ENCODE measurements at places on chromosomes 16 and 17.

DNA sequence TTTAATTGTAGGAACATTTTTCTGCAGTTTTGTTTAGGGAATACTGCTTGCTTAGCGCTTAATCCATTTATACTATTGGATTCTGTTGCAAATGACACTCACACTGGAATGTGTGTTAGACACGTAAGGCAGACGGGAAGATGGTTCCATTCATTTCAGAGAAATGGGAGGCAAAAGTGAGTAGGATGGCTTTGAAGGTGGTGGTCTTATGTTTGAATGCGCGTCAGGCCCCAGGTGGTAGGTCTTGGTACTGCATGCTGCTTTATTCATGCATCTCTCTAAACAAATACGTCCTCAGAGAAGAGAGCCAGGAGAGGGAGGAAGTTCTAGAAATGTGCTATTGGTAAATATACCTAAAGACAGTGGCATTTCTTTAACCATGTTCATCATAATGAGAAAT is 997.6 kb upstream of the RBFOX1 start:
- DNase-seq: no peak

DNA sequence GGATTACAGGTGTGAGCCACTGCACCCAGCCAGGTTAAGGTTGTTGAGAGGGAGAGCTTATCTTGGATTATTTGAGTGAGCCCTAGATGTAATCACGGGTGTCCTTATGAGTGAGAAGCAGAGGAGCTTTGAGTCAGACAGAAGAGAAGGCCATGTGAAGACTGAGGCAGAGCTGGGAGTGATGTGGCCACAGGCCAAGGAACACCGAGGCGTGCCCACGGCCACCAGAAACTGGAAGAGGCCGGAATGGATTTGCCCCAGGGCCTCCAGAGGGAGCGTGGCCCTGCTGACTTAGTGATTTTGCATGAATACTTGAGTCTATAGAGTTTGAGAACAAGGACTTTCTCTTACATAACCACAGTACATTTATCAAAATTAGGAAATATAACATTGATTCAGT is 137.7 kb downstream of the RPTOR start:
- DNase-seq: no peak

DNA sequence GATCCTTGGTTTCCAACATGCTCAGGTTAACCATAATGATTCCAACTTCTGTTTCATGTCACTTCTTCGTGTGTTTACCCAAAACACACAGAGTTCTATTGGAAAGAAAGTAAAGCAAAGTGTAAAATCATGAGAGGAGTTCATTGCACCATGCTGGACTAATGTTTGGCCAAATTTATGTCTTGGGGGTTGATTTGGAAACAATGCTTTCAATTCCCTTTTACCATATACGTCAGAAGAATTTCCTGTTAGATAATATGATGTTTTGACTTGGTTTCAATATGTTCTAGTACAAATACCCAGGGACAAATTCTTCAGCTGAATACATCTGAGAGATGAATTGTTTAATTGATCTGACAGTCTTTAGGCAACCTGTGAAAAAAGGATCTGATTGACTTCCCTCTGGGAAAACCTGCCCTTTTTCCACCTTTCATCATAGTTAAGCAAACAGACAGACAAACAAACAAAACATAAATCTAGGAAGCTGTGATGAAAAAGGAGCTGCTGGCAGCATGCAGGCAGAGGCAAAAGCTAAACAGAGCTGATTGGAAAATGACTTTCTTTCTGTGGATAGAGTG is 26.0 kb upstream of the MPHOSPH6 start:
- no peak for DNase-seq

DNA sequence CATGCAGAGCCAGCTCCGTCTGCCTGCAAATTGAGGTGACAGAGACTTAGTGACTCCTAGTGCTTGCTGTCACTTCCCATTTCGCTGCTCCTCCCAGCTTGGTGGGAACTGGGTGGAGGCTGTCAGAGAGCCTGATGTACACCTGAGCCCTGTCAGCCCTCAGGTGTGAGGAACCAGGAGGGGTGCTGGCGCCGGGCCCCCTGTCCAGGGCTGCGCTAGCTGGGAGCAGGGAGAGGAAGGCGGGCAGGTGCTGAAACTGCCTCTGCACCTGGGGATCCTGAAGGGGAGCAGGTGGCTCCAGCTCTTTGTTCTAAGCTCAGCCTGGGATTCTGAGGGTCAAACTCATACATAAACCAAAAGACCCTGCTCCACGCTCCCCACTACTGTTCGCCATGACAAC is 10.8 kb upstream of the WSCD1 start:
- DNase-seq: no peak

DNA sequence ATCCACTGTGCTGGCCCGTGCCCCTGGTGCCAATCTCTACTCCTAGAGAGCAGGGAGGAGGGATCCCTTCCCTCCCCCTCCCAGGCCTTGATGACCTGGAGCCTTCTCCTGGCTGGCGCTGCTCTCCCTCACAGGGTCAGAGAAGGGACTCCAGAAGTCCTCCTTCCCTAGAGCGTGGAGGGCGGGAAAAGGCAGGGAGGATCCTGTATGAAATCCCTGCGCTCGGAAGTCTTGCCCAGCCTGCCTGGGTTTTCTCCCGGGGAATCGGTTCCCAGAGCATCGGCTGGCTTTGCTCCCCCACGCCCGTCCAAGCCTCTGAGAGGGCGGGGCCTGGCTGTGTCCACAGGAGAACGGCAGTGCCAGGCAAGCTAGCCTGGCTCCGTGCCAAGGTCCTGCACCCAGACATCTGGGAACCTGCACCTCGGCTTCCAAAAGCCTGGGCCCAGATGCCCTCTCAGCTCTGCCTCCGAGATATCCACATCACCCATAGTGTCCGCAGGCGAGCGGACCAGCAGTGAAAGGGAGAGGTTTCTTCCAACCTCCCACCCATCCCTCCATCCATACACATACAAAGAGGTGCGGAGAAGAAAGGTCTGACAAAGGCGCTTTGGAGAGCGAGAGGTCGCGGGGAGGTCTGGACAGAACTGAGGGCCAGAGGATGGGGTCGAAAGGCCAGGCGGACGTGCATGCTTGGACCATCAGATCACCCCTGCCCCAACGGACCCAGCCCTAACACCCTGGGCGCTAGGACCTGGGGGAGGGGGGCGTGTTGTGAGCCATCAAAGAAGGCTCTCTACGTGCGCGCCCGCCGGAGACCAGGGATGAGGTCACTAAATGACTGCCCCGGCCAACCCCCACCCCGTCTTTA is 1.1 kb downstream of the MPP2 start:
- DNase-seq: peak; percentile 12

- DNase-seq: peak; percentile 12
Measured at GRCh38 chr17:64614266-64615027, 47.7 kb downstream of the SMURF2 start.

GRCh38 chr16:84928679-84929420 is 82.5 kb downstream of the ZDHHC7 start:
- no peak for DNase-seq

GRCh38 chr17:31389657-31390381 is 1.7 kb upstream of the RAB11FIP4 start:
- DNase-seq: no peak

- DNase-seq: no peak
Measured at GRCh38 chr17:82060614-82061013, 5.0 kb downstream of the DUS1L start.

DNA sequence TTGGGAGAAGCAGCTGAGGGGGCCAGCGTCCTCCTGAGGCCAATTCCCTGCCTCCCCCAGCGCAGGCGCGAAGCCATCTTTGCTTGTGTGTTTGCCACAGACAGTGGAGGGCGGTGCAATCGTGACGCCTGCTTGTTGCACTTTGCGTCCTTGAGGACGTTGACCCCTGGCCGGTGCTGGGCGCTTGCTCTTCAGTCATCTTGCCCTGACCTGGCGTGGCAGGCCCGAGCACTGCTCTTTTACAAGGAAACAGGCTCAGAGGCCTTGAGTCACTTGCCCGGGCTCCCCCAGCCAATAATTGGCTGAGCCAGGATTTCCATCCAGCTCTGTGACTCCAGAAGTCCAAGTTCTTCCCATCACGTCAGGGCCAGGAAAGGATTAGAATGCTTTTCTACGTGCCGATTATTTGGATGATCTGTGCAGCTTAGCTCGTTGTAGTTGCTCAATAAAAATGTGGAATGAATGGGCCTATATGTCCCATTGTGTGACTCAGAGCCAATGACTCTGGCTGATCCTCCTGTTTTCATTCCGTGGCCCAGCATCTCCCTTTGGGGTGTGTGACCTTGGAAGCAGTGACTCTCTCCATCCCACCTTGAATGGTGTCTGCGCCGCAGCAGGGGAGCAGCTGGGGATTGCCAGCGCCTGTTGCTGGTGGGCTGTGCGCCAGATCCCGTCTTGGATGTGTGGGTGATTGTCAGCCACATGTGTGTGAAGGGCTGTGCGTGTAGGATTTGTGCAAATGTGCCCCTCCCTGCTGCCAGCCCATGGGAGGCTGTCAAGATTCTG is 214.1 kb downstream of the SEC14L1 start:
- DNase-seq: peak; percentile 78

DNA sequence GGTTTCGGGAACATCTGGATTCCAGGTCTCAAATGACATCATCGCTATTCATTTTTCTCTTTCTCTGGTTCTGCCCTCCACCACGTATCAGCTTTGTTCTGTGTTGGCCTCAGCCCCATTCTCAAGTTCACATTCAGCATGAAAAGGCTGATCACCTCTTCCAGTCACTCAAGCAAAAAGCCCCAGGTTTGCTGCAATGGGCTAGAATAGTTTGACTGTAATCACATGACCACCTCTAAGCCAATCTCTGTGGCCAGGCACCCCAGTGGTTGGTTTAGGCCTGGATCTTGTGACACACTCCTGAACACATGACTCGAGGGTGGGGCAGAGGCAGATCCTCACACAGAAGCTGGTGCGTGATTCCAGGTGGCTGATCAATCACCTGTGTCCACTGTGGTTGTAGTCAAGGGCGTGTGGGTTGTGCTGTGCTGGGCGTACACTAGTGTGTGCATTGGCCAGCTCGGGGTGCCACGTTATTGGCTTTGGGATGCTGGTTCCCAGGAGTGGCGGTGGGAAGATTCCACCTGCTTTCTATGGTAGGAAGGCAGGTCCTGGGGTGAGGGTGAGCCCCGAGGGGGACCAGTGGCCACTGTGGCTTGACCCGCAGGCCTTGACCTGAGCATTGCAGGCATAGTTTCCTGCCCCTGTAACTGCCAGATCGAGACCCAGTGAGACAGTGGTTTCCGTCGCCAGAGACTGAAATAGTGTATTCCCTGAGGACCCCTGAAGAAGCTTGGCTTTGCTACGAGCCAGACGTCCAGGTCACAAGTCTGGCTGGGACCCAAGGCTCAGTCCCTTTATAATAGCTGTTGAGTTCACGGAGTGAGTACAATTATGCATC is 12.0 kb downstream of the EEF2K start:
- no peak for DNase-seq

GRCh38 chr17:43453331-43453812 is 30.4 kb upstream of the DHX8 start:
- no peak for DNase-seq

DNA sequence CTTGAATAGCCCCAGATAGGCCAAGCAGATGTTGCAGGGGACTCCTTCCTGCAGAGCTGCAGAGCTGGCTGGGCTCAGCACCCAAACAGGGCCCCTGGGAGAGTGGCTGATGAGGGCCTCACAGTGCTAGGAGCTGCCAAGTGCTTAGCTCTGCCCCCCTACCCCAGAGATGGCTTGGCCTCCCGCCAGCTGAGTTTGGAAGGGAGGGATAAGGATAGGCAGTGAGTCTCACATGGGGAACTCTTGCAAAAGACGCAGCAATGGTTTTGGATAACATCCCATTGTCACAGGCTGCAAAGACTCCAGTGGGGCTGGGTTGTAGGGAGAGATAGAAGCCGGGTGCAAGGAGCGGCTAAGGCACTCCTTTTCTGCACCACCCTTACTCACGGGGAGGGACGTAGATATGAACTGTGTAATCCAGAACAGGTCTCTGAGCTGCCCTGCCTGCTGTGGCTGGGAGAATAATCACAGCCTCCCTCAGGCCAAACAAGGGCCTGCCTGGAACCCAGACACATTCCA is 52.9 kb upstream of the MAF start:
- DNase-seq: no peak

DNA sequence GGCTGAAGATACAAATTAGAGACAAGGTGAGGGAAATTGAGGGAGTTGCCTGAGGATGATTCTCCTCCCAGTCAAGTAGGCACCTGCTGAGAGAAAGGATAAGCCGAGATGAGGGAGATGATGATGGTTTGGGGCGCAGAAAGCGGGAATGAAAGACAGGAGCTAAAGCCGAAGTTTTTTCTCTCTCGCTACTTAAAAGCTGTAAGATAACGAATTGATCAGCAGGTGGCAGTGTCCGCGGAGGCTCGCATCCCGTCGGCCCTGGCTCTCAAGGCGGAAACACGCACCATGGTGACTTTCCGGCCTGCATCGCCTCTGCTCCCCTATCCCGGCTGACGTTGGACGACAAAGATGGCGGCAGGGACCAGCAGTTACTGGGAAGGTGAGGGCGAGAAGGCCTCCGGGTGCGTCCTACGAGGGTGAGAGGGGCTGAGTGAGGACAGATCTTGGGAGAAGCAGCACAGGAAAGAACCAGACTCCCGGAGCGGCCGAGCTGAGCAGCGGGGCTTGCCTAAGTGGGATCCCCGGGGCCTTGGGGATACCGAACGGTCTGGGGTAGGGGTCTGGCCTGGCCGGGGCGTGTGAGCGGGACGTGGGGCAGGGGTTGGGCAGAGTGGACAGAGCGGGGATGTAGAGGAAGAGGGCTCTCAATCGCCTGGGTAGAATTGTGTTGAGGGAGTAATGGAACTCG is at the start of gene GOSR1:
Gene GOSR1 (plus strand): TSS at position 326 of the 691 bp plus-strand sequence. CDS start 26 bp downstream, at position 352.
- peak; percentile 93 for DNase-seq

GRCh38 chr17:17044846-17045561 is 2.7 kb downstream of the MPRIP start:
- DNase-seq: no peak

DNA sequence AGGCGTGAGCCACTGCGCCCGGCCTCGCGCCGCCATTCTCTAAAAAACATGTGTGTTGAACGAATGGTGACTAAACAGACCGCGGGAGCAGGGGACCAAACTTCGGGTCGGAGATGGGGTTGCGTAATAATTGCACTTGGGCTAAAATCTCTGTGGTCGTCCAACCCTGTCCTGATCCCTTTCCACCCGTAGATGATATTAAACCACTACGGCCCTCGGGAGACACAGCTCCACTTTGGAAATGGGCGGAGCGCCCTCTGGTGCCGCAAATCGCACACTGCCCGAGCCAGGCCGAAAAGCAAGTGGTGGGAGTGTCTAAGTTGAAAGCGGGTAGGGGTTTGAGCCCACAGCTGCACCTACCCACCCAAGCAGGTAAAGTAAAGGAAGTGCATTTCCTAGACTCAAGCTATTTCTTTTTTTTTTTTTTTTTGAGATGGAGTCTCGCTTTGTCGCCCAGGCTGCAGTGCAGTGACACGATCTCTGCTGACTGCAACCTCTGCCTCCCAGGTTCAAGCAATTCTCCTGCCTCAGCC is 17.0 kb downstream of the CAVIN1 start:
- peak; percentile 46 for DNase-seq

- no peak for DNase-seq
Measured at GRCh38 chr17:77493238-77493820, 352.6 kb downstream of the SEC14L1 start.

- no peak for DNase-seq
Measured at GRCh38 chr17:49338883-49339282, 23.2 kb downstream of the ZNF652 start.

DNA sequence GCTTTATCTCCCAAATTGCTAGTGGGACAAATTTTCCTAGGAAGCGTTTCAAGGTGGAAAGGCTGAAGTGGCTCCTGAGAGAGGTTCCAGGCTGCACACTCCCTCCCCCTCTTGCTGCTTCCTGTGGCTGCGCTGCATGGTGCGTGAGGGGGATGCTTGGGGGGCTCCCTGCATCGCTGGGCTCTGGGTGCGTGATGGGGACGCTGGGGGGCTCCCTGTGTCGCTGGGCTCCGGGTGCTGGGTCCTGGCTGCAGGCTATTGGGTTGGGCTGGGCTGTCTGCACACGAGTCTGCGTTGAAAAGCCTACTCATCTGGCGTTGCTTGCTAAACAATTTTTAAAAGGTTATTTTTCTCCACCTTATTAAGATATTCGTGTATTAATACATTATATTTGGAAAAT is 30.1 kb downstream of the NDEL1 start:
- no peak for DNase-seq
